ENCODE measurements at places on chromosomes 12 and 14.

DNA sequence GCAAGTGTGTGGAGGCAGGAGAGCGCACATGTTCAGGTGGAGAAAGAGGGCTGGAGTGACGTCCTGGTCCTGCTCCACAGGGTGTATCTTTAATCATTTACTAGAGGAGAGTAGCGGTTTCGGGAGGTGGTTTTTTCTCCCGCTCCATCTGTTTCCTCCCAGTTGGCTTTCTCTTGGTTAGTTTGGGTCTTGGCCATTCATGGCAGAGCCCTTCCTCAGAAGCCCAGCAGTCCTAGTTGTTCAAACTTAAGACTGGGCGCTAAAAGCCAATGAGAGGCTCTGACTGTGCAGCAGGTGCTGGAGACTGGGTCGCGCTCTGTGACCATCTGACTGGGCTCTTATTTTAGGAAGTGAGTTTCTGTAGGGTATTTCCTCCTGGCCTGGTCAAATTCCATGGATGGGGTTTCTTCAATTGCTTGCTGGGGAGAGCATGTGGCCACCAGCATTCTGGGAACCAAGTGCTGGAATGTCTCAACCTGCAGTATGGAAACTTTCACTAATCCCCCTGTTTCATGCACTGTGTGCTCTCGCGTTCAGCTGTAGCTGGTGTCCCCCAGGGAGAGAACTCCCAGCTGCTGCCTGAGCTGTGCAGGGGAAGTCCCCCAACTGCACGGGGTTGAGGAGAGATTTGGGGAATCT lies 27.4 kb upstream of the TSPAN9 start:
- DNase-seq = no peak

- no peak for DNase-seq
Measured at GRCh38 chr14:94970941-94971730, 186.2 kb downstream of the DICER1 start.

DNA sequence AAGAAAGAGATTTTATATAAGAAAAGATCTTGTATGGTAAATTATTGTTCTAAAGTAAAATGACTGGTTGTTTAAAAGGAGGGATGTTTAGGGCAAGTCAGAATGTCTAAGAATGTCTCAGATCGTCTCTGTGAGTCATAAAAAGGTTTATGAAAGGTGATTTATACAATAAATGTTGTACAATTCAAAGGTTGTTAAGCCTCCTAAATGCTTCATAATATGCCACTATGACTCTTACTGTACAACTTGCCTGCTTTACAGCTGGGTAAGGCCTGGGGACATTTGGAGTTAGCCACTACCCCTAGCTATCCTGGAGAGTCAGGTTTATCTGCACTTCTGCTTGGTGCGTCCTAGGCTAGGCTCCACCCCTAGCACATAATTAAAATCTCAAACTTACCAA lies 927.4 kb downstream of the FSCB start:
- no peak for DNase-seq

- DNase-seq = no peak
Measured at GRCh38 chr14:68935761-68936214, 43.3 kb downstream of the ACTN1 start.

DNA sequence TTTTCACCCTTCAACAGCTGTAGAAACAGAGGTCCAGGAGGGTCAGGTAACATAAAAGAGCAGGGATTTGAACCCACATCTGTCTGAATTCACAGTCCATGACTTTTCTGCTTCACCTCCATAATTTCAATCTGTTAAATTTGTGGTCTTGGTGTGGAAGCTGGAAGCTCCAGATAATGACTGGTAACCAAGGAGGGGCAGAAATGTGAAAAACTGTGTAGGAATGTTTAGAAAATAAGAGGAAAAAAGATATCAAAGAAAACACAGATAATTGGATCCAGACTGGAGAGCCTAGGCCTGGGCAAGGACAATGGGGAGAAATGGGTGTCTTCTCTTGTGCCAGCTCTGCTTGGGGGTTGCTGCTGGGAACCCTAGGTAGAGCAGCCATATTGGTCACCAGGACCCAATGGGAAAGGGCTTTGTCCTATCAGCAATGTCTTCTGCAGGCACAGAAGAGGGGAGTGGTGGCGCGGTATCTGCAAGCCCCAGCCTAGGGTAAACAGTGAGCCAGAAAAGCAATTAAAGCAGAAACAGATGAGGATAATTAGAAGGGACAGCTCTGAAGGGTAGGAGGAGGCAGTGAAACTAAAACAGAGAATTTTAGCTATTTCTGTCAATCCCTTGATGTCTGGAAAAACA lies 54.3 kb upstream of the CCDC91 start:
- no peak for DNase-seq

DNA sequence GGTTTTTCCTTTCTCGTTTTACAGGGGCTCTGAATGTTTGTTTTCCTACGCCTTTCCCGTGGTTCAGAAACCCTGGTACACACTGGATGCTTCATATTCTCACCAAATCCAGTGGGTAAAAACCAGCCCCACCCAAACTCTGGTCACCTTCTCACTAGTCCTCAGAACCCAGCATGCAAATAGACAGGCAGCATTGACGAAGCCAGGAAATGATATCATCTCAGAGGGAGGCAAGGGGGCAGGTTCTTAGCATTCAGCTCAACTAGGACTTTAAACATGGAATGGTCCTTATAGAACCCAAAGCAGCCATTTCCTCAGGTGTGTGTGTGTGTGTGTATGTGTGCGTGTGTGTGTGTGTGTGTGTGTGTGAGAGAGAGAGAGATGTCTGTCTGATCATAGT lies 142.0 kb downstream of the KCNK10 start:
- DNase-seq = no peak

DNA sequence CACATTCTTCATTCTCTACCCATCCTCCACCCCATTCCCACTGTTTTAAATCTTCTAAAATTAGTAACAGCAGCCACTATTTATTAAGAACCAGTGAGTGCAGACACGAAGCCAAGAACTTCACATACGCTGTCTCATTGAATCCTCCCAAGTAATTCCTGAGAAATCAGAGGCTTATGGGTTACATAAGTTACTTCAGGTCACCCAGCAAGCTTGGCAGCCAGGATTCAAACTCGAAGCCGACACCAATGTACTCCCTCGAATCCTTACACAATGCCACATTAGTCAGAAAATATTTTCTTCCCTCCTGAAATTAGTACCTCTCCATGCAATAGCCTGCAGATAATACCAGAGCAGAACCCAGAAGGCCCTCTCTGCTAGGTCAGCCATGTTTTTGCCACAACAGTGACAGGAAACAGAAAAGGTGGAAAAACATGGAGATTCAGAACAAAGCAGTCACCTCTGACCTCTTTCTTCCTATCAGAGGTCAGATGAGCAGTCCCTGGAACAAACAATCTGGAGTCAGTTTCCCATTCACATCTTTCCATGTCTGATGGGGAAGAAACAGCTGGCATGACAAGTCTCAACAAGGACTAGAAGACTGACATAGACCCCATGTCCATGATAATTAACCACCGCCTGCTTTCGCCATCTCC lies 16.4 kb downstream of the NID2 start:
- DNase-seq = no peak

GRCh38 chr14:88502740-88503139 lies 52.1 kb downstream of the PTPN21 start:
- DNase-seq = no peak

DNA sequence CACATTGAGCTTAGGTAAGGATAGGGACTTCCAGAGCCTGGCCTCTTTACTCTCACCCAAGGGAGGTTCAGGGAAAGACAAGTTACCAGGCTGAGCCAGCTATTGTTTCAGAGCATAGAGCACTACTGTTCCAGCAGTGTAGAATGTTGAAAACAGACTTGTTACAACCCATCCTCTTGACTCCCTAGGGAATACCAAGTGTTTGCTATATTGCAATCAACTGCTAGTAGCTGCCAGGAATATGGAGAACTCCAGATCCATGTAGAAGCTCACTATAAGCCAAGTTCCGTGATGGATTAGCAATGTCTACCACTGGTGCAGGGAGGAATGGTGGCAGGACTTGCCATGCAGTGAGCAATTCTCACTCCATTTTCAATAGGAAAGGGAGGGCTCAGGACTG lies 199.8 kb upstream of the RBM19 start:
- DNase-seq = no peak

GRCh38 chr12:116483959-116484750 lies 75.0 kb upstream of the MAP1LC3B2 start:
- DNase-seq = no peak

DNA sequence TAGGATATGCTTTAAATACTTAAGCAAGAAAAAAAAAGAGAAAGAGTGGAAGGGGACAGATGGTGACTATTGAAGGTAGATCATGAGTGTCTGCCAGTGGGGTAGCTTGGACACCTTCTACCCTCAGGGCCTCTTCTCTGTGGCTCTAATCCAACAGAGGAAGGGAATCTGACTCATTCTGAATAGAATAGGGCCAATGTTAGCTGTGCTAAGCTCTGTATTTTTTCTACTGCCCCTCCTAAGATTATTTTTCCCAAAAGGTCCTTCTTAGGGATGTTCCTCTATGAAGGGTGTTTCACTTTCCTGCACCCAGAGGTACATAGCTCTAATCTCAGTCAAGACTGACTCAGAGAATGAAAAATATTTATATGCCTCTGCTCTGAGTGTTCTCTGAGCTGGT lies 25.6 kb downstream of the UNC79 start:
- DNase-seq = no peak

- DNase-seq = no peak
Measured at GRCh38 chr12:48037267-48037915, 33.1 kb upstream of the COL2A1 start.

GRCh38 chr14:105421723-105422615 lies 2.3 kb downstream of the MTA1 start:
- no peak for DNase-seq

DNA sequence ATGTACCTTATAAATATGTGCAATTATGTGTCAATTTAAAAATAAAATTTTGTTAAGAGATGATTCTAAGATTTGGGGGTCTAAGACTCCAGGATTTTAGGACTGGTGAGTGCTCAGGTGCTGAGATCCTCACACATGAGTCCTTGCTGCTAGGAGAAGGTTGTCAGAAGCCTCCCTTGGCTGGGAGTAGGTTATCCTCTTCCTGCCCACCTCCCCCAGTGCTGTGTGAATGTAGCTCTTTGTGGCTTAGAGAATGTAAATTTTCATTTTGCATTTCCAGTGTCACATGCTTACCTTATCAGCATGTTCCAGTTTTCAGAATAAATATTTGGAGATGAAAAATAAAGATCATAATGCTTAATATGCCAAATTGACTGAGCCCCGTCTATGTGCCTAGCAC lies 114.2 kb upstream of the MDM1 start:
- no peak for DNase-seq

GRCh38 chr12:117966511-117966910 lies 2.3 kb downstream of the KSR2 start:
- DNase-seq = no peak

DNA sequence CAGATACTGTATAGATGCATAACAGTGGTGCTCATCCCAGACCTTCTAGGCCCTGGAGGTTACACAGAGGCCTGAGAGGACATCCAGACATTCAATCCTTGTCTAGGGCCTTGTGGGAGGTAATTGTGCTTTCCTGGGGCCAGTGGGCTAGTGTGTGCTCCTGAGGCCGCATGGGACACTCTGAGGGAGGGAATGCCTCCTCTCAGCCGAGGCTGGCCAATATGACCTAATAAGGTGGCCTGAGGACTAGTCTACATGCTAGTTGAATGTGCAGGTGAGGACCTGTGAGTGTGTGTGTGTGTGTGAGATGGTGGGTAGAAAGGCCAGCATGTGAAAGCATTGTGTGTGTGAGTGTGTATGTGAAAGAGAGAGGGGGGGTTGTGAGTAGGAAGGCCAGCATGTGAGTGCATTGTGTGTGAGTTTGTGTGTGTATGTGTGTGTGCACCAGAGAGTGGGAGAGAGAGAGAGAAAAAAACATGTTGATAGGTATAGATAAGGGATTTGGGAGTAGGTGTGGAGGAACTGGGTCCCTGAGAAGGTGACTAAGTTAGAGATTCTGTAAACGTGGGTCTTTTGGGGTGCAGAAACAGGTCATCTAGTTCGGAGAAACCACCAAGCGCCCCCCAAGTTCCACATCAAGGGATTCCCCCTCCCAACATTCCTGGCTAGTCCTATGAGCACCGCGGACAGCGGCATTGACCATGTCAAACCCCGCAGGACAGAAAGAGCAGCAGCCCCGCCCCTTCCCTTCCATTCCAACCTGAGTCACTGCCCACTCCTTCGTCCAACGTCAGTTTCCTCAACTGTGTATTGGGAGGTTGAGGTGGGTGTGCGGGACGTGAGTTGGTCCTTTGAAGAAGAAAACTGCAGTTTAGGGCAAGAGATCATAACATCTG lies 9.7 kb upstream of the KRT81 start:
- DNase-seq = no peak

DNA sequence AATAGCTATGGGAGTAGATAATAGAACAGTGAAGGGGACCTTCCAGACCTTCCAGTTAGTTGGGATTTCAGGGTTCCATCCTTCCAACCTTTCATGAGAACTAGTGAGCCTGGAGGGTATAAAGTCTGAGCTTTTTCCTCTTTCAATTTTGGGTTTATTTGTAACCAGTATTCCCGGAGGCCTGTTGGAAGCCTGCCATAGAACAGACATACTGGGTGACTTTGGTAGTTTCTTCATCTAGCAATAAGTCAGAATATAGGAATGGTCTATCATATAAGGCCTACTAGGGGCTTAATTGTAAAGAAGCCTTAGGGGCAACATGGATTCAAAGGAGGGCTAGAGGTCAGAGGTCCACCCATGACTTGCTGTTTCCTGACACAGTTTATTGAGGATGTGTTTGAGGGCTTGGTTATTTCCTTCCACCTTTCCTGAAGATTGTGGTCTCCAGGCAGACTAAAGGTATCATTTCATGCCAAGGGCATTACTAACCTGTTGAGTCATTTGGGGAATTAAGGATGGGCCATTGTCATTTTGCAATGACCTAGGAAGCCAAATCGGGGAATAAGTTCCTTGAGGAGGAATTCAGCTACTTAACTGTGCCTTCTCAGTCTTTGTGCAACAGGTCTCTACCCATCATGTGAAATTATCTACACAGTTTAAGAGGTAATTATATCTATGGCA lies 410.3 kb downstream of the SLC6A15 start:
- no peak for DNase-seq

DNA sequence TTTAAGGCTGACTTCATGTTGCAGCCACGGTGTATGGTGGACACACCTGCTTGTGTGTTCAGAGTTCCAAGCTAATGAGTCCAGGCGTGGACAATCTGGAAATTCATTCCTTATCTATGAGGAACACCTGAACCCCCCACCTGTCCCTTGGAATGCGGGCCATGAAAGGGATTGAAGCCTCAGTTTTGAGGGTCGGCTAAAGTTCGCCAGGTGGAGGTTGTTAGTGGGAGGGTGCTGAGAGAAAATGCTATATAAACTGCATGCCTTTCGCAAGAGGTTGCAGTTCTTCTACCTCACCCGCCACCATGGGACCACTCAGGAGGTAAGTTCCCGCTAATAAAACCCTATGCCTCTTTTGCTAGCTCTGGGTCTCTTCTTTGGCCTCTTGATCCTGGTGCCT lies 348.0 kb downstream of the BCL11B start:
- DNase-seq = no peak

- DNase-seq = no peak
Measured at GRCh38 chr12:1328391-1328790, 266.0 kb downstream of the FBXL14 start.

- no peak for DNase-seq
Measured at GRCh38 chr14:99915305-99916090, 122.3 kb downstream of the EML1 start.

All from stimulated activated CD4-positive, alpha-beta T cell treated with anti-CD3 and anti-CD28 coated beads, Interleukin-4, amount 100 ng/mL, for 24 hours (primary cell).